ENCODE measurements at places on chromosomes 12 and 14.

GRCh38 chr12:124605883-124606774 is 38.7 kb upstream of the NCOR2 start:
- no peak for DNase-seq

DNA sequence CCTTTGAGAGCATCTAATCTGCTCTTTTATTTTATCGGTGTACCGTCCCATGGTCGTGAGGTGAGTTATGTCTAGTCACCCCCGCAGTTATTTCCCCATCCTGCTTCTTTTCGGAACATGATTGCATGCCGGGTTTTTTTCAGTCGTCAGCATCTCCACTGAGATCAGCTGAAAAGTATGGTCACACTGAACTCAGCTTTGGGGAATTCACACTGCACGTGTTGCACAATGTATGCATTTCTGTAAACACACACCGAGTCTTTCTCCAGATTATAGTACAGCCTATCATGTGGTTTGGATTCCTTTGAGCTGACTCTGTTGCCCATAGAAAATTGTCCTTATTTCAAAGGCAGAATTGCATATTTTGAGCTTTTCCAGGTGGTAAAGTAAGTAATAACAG is 24.6 kb downstream of the PLXNC1 start:
- no peak for DNase-seq

- DNase-seq = no peak
Observed at GRCh38 chr14:52021957-52022600, 32.7 kb downstream of the RTRAF start.

- DNase-seq = no peak
Observed at GRCh38 chr14:73634011-73634833, 10.6 kb upstream of the DNAL1 start.

DNA sequence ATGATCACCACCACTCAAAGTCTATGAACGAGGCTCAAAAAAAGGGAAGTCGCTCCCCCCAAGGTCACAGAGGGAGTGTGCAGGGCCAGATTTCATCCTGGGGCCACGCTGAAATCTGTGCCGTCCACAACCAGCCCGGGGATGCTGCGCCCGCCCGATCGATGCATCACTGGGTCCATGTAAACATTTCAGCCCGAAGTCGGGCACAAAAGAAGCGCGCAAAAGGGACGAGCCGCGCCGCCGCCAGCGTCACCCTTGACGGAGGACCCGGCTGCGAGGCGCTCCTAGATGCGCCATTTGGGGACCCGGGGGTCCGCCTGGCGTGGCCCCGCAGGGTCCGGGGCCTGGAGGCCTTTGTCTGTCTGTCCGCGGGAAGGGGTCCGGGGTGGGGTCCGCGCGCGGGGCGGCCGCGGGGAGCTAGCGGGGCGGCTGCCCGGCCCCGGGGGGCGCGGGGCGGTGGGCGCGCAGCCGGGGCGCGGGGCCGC is 503 bp downstream of the FBXO21 start:
- DNase-seq = peak; percentile 23

GRCh38 chr12:103326190-103326589 is 169.6 kb downstream of the C12orf42 start:
- no peak for DNase-seq

DNA sequence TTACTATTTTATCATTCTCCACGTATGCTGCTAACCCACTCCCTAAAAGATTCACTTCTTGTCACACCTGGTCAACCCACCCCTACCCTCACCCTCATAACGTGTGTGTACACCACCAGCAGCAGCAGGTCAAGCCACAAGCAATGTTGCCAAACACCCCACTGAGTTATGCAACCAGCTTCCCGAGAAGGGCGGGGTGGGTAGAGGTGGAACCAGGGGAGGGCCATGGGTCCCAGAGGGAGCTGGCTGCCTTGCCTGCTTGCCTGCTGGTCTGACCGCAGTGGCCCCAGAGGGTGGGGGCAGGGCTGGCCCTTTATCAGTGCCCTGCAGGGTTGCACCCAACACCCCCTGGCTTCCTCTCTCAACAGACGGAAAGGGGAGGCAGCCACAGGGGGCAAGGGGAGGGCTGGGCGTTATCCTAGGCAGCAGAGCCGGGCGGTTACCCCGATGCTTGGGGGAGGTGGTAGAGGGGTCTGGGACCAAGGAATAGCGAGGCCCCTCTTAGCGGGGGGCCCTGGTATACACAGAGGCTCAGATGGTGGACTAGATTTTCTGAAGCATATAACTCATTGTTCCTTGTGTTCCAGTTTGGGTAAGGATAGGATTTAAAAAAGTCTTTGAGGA is 3.5 kb upstream of the NFE2 start:
- no peak for DNase-seq

GRCh38 chr12:70011353-70011752 is 186.3 kb downstream of the MYRFL start:
- DNase-seq = no peak

DNA sequence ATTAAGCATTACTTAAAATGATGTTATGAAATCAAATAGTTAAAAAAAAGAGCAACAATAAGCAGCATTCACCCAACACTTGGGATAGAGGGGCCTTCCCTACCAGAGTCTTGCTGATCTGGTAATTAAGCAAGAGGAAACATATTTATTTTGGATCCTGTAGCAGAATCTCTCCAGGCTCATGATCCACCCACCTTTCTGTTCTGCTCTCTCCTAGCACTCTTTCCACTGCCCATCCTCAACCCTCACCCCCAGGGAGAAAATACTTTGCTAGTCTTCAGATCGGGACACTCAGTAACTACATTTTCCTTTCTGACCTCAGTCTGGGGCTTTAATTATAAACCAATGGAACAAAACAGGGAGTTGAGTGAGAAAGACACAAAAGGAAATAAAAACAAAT is 1541.9 kb downstream of the AACS start:
- no peak for DNase-seq

DNA sequence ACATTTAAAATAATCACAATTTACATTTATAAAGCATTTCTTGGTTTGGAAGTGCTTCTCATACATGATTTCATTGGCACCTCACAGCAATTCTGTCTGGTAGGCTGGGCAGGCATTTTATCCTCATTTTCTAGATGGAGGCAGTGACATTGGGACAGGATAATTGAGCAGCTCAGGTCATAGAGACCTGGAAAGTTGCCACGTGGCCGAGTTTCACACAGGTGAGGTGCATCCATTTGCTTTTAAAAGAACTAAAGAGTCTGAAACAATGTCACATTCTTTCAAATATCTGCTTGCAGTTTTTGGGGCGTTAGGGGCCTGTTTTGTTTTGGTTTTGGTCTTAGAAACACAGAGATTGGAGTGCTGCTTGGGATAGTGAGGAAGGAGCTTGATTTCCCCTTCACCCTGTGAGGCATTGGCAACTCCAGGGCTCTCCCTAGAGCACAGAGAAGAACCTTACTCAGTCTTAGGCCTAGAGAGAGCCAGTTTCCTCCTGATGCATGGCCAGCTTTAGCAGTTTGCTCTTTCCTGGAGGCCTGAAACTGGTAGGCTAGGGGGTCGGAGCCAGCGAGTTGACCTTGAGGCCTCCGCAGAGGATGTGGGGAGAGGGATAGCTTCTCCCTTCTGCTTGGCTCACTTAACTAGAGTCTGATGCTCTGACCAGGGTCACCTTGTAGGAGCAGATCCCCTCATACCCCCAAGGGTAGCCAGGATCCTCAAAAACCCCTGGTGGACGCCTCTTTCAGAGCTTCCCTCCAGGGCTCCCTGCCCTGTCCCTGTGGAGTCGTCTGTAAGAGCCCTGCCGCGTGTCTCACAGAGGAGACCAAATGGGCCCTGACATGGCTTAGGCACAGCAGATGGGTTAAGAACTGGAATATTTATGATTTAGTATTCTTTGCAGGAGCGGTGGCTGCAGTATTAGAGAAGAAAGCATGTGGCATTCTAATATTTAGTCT is 34.9 kb upstream of the JDP2 start:
- DNase-seq = no peak
